Skin of body (tissue), 3 donors: ENCODE measurements at places on chromosomes 5 and 9. TPM values are rescaled to one million over a fixed set of nuclear protein-coding genes. Genes with fewer than 3 reads are reported as not detected.

DNA sequence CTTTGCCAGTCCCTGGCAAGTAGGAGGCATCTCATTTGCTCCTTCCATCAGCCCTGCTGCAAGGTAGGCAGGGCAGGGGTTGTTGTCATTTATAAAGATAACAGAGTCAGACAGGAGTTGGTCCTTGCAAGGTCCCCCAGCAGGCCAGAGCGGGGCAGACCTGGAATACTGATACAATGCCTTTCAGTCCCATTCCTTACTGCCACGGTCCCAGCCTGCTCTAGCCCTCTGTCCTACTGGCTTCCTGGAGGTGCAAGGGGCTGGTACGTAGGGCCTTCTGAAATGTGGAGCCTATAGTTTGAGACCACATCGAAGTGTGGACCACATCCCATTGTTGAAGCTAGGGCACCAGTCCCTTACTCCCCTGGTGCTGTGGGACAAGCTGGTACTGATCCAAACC lies 42.8 kb upstream of the PITX1 start:
- DNase-seq: no peak

DNA sequence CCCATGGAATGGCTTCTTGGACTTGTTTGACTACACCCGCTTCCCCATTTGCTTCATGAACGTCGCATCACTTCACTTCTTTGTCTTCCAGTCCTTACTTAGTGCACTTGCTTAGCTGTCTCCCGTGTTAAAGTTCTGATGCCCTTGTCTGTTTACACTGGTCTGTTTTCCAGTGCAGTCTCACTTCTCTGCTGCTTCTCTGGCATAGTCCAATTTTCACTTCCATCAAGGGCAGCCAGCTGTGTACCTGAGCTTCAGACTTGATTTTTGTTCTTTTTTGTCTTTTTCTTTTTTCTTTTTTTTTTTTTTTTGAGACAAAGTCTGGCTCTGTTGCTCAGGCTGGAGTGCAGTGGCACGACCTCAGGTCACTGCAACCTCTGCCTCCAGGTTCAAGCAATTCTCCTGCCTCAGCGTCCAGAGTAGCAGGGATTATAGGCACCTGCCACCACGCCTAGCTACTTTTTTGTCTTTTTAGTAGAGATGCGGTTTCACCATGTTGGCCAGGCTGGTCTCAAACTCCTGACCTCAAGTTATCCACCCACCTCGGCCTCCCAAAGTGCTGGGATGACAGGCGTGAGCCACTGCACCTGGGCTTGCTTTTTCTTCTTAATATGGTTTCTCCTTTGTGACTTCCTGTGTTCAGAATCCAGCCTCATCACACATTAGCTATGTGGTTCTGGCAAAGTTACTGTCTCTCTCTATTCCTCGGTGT lies 75.4 kb downstream of the LRRC70 start:
- no peak for DNase-seq

DNA sequence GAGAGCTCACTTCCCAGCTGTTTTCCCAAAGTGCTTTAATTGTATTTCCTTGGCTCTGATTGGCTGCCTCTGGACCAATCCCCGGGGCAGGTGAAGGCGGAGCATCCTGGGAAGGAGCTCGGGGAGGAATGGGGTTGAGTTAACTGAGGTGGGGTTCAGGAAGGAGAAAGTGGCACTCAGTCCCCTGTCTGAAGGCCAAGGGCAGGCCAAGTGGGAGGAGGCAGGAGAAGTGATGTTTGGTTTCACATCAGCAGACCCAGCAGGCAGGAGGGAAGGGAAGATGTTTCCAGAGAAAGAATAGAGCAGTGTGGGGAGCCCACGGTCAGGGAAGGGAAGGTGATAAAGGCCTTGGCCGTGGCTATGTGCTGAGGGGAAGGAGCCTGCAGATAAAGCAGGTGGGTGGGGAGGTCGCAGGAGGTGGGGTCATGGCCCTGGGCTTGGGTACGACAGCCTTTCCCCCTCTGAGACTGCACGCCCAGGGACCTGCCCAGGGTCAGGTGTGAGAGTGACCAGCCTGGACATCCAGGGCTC lies 3.1 kb downstream of the TSPAN17 start:
- DNase-seq: no peak

PCDHGA5 gene
- 3.6 TPM for total RNA-seq

APBA1 gene
- total RNA-seq: 7.7 TPM

DNA sequence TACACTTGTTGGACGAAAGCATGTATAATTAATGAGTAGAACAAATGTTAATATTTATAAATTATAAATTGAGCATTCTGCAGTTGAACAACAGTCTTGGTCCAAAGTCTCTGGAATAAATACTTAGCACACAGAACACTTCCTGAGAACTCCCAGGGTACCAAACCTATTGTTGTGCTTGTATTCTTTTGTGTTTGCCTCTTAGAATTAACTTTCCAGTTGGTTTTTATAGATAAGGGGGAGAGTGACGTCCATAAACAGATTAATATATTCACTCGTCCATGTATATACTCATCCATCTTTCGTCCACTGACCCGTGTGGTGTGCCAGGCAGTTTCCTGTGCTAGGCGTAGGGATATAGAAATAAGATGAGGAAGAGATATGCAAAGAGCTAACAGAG lies 62.3 kb upstream of the TGFBR1 start:
- DNase-seq: no peak

DNA sequence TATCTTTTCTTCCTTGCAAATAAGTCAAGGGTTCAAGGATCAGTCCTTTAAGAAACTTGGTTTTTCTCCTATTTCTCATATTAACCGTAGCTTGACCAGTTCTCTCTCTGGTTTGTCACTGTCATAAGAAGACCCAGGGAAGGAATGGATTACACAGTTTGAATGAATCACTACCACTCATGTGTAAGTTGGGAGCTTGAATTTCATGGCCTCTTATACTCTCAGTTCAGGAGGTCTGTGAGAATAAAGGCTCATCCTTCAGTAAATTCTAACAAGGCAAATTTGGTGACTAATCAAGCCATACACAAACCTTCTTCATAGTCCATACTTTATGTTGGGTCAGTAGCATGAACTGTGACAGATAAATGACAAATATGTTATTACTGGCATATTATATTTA lies 323.1 kb upstream of the ACTBL2 start:
- DNase-seq: no peak

DNA sequence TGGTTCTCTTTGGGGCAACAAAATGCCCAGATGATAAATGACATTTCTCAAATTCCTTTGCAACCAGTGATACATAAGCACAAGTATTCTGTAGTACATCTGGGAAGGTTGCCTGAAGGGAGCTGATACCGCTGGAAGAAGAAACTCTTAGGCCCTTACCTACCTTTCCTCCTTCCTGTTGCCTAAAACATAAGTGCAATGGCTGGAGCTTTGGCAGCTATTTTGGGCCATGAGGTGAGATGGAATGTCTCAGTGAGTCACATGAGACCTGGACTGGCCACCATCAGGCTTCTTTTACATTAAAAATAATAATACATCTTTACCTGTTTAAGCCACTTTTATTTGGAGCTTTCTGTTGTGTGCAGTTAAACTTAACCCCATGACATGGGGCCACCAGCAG lies 11.2 kb upstream of the ADGRD2 start:
- no peak for DNase-seq

TMEFF1 gene
- 4.7 TPM for total RNA-seq

GRCh38 chr5:75672616-75673015 lies 44.6 kb downstream of the POC5 start:
- no peak for DNase-seq

FOXD1 gene
- 1.4 TPM for total RNA-seq

DNA sequence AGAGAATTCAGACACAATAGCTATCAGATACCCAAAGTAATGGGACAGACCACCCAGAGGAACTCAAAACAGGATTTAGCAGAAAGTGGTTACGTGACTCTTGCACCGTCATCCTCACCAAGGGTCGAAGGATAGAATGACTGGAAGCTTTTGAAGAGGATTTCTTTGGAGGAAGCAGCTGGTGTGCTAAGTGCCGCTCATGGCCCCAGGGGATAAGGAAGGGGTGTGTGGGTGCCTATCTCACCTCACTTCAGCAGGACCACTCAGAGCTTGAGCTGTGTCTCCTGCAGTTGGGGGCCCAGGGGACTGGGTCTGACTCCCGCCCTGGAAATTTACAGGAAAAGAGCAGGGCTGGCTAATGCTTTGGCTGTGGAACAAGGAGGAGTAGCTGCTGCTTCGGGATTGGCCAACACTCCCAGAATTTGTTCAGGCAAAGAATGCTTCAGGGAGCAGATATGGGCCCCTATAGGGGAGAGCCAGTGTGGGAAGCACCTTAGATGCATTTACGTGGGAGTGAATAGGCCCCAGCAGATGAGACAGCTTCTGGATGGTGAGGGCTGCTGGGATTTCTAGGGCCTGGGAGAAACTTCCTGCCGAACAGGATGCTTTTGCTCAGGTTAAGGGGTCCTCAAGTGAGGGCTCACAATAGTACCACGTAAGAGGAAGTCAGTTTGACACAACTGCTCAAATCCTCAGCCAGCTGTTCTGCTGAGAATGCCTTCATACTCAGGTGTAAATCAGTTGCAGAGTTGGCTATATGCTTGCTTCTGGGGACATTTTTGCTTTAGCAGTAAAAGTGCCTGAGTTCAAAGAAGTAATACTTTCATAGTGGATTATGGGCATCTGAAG lies 29.1 kb upstream of the TOMM5 start:
- DNase-seq: peak; percentile 2

- DNase-seq: no peak
These were observed 131.8 kb downstream of the PCSK5 start for GRCh38 chr9:76022317-76022716.

GRCh38 chr9:118644066-118644465 lies 725.2 kb downstream of the BRINP1 start:
- DNase-seq: no peak

FBN2 gene
- 88.3 TPM for total RNA-seq

GRCh38 chr9:97388721-97389238 lies 23.1 kb upstream of the TDRD7 start:
- no peak for DNase-seq

DNA sequence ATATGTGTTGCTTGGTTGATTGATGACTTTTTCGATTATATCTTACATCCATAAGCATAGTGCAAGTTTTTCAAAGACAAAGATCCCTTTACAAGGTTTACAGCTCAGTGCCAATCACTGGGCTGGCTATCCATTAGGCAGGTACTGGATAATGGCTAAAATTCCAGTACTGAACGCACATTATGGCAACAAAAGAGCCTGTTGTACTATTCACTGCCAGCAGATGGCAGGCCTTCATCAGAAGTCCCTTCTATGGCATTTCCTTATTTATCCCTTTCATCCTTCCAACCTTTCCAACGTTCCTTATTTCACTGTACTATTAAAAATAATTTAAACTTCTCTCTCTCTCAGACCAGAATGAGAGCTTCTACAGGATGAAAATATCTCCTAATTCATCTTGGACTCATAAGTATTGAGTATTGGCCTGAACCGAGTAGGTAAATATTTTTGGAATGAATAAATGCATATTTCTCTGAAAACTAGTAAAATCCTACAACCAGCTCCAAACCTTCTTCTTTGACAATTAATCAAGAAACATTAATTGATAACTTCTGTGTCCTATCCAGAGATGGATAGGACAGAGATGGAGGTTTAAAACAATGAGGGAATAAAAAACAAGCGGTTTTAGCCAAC lies 6.7 kb upstream of the WNT8A start:
- no peak for DNase-seq

UGT3A1 gene
- 2.5 TPM for total RNA-seq

DNA sequence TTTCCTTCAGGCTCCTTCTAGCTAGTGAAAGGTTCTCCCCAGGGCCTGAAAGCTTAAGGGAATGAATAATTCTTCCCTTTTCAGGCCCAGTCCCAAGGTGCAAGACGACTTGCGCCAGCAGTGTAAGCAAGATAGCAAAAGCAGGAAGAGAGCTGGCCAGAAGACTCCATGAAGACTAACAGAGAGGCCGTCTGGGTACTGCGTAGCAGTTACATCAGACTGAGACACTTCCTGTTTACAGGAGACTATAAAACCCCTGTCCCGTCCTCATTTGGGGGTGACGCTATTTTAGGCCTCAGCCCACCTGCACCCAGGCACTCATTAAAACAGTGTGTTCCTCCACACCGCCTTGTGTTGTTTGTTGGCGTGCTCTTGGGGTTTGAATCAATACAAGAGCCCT lies 90.7 kb upstream of the MOCS2 start:
- DNase-seq: no peak

DMRT3 gene
- not detected for total RNA-seq

SOX30 gene
- total RNA-seq: 0.10 TPM

GRCh38 chr5:90802474-90803317 lies 244.1 kb downstream of the ADGRV1 start:
- DNase-seq: no peak

- no peak for DNase-seq
These were observed 408.5 kb upstream of the GRAMD2B start for GRCh38 chr5:126014676-126015075.

- no peak for DNase-seq
These were observed 2.6 kb downstream of the IGFBPL1 start for GRCh38 chr9:38421498-38422211.

GRCh38 chr5:136020001-136020382 lies 8.8 kb upstream of the TGFBI start:
- DNase-seq: no peak

GRCh38 chr5:133985540-133986180 lies 17.2 kb upstream of the C5orf15 start:
- no peak for DNase-seq

FUT7 gene
- 0.39 TPM for total RNA-seq

DNA sequence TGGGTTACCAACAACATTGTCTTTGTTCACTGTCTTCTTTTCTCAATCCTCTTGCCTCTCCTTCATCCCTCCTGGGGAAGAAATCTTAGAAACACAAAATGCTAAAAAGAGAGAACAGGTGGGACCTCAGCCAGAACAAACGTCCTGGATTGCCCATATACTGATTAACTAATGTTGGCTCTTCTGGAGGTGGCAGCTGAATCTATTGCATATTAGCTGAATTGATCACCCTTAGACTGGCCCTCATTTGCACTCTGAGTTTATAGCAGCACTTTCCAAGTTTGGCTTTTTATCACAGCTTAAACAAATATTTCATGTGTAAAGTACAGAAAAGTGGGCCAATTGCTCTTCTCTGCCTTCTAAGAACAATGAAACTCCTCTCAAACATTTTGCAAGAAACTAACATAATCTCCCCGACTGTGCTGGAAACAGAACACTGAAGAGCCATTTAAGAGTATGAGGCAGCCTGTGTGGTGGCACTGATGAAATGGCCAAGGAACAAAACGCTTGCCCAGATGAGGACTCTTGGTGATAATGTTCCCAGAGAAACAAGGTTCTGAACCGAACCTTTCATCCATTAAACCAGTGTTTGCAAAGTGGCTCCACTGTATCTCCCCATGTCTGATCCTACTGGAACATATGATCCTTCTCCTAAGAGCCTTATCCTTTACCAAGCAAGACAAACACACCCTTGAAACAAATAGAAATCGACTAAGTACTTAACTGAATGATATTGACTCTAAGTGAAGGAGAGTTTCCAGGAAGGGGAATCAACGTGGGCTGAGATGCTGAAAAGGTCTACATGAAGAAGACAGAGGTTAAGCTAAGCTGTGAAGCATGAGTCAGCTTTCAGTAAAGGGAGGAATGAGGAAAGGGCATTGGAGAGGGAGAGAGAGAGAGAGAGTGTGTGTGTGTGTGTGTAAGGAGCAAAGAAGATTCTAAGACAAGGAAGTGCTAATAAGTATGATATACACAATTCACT lies 83.2 kb upstream of the LIFR start:
- no peak for DNase-seq
